ENCODE measurements at places on chromosomes 6 and 20. TPM values are rescaled to one million over a fixed set of nuclear protein-coding genes. Genes with fewer than 3 reads are reported as not detected.
A peak's percentile ranks its signal among the peaks of the same experiment; 100 is the strongest.

GRCh38 chr20:36794116-36794474, 20.5 kb upstream of the DSN1 start:
- DNase-seq: no peak

GRCh38 chr6:38117281-38117680, 297.8 kb downstream of the ZFAND3 start:
- no peak for DNase-seq

DNA sequence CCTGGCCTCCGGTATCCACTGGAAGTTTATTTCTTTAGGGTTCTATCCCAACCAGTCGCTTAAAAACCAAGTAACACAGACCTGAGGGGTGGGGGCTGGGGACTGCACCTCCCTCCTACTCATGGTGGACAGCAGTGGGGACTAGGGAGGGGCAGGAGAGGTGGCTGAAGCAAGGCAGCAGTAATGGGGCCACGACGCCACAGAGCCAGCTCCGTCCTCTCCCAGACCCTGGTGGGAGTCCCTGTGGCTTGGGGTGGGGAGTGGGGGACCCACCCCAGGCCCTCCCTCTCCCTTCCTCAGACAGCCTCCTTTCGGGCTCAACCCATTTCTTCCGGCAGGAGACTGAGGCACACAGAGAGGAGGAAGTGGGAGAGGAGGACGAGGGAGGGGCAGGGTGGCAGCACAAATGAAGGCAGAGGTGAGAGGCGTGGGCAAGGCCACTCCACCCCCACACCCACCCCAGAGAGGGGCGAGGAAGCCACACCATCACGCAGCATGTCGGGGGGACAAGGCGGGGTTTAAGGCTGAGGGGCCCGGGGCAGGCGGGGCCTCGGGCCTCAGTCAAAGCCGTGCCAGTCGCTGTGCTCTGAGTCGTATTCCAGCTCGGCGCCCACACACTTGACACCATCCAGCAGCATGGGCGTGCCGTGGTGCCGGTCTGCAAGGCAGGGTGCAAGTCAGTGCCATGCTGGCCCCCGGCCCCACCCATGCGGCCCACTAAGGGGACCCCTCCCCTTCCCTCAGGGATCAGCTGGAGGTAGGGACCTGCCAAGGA, 13.9 kb downstream of the ADISSP start:
- DNase-seq: no peak

DNA sequence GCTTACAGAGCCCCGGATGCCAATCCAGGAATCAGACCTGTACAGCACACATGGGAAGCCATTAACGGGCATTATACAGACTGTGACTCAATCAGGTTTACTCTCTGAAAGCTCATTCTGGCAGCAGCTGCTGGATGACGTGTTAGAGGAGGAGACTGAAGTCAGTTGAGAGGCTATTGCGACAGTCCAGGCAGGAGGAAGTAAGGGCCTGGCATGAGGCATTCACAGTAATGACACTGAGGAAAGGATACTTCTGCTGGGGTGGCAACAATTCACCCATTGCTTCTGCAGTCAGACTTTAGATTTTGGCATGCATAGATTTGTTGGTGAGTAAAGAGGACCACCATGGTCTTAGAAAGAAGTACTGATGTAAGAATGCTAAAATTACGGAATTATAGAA, 151.0 kb upstream of the HEY2 start:
- no peak for DNase-seq

NOX3 gene
- total RNA-seq: not detected

- peak; percentile 61 for DNase-seq
Measured at GRCh38 chr6:135163440-135163738, 17.7 kb upstream of the MYB start.
